CD4-positive, alpha-beta T cell treated with Interleukin-15 for 1 hour (primary cell): ENCODE measurements at places on chromosomes 2 and 18.

DNA sequence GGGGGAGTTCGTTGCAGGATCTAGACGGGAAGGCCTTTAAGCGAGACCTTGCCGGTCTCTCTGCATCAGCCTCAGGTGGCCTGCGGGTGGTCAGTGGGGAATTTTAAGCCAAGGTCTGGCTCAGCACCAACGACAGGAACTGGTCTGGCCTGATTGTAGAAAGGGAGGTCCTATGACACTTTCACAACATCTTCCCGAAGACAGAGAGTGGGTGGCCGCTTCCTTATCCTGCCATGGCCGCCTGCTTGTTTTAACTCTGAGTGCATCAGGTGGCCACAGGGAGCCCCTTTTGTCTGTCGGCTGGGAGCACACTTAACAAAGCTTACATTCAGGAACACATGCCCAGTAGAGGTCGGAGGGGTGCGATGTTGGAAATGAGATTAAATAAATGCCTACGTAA, 363.7 kb upstream of the MYT1L start:
- no peak for DNase-seq

DNA sequence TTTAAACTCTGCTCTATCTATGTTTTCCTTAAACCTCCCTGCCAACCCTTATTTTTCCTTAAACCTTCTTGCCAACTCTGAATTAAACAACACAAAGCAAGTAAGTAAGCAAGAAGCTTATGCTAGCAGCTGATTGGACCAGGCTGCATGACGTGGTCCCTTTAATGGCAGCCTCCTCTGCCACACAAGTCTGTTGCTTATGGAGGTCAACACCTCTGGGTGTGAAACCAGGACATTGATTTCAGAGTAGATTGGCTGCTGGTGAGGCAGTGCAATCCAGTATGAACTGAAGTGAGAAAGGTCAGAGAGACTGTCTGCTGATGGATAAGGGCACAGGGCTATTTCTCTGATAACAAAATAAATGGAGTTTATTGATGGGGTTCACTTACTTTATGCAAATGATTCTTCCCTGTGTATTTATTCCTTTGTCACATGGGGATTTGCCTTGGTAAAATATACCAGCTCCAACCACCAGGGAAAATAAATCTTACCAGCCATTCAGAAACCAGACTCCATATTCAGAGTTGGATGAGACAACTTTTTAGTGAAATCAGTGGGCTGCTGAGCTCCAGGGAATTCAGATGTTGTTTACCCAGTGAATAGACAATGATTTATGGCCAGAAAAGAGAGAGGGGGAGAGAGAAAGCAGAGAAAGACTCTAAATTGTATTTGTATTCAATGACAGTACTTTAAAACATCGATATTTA, 112.2 kb upstream of the NCKAP5 start:
- DNase-seq, result no peak

GRCh38 chr2:231708773-231709635, 679 bp downstream of the PTMA start:
- DNase-seq, result peak; percentile 67

DNA sequence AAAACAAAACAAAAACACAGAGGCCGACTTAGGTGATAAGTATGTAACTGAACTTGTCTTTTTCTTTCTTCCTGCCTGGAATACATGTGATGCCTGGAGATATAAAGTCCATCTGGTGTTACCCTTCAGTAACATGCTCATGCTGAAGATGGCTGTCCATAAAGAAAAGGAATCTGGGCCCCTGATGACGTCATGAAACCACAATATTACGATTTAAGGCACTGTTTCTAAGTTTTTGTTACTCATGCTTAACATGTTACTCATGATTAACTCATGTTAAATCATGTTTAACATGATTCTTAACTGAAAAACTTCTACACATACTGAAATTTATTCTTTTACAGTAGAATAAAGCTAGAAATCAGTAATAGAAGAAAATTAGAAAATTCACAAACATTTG, 49.0 kb downstream of the STRADB start:
- no peak for DNase-seq

DNA sequence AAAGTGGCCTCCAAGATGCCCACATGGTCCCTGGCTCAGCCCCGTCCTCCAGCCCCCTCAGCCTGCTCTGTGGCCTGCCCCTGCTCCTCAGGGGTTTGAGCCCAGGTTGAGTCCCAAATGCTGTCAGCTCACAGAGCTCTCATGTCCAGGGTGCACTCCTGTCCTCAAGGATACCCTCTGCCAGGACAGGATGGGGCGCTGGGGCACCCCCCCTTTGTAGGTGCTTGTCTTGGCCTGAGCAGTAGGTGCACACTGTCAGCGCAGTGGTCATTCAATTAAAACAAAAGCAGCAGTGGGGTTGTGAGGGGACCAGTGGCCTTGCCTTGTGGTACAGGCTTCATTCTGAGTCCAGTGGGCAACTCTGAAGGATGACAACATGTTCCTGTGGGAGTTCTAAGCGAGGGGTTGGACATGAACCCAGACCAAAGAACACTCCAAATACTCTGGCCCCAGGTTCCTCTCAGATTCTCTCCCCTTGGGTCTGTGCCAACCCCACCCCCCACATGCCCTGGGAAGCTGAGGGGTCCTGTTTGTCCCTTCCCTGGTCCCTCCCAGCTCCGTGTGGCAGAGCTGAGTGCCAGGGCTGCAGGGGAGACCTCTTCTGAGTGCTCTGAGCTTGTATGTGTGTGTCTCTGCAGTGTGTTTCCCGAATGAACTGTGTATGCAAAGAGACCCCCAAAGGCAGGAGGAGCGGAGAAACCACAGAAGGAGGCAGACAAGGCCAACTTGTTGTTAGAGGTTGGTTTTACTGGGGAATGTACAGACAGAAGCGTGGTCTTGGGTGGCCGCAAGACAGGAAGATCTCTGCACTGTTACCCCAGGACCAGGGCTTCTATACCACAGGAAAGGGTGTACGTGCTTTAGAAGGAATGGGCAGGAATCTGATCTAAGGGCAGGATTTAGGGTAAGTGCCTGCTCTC, 155.6 kb upstream of the HS6ST1 start:
- no peak for DNase-seq
